ENCODE measurements at places on chromosomes 2 and 18.

DNA sequence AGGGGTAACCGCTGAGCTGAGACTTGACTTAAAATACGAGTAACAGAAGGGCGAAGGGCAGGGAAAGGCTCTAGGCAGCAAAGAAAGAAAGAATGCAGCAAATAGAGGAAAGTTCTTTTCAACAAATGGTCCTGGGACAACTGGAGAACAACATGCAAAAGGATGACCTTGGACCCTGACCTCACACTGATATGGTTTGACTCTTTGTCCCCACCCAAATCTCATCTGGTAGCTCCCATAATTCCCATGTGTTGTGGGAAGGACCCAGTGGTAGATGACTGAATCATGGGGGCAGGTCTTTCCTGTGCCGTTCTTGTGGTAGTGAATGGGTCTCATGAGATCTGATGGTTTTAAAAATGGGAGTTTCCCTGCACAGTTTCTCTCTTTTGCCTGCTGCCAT lies 33.9 kb downstream of the ST3GAL5 start:
- no peak for ATAC-seq

GRCh38 chr18:36697905-36698304 lies 130.9 kb downstream of the TPGS2 start:
- ATAC-seq: peak; percentile 48

- ATAC-seq: no peak
These were observed 237.4 kb upstream of the VRK2 start for GRCh38 chr2:57809230-57809629.

GRCh38 chr2:54430649-54431048 lies 25.5 kb upstream of the SPTBN1 start:
- ATAC-seq: no peak

GRCh38 chr2:42562474-42563144 lies 5.8 kb upstream of the MTA3 start:
- no peak for ATAC-seq

- no peak for ATAC-seq
These were observed 2.0 kb downstream of the HOXD3 start for GRCh38 chr2:176158855-176159662.

GRCh38 chr2:219244789-219245147 lies 476 bp downstream of the GLB1L start:
- ATAC-seq: no peak

GRCh38 chr2:127255146-127255545 lies 35.0 kb upstream of the CYP27C1 start:
- ATAC-seq: no peak

GRCh38 chr2:16639431-16639830 lies 26.2 kb downstream of the CYRIA start:
- no peak for ATAC-seq

DNA sequence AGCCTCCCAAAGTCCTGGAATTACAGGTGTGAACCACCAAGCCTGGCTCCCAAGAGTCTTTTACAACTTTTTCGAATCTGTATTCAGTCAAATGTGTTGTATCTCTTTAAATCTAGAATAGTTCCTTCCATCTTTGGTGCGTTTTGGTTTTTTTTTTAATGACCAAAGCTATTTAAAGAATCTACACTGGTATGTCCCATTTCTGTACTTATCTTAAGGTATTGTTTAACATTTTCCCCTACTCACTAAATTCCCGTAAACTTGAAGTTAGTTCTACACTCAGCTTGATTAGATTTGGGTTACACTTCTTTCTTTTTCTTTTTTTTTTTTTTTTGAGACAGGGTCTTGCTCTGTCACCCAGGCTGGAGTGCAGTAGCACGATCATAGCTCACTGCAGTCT lies 63.8 kb downstream of the TMEM237 start:
- no peak for ATAC-seq

GRCh38 chr2:38733300-38733971 lies 17.7 kb downstream of the SRSF7 start:
- no peak for ATAC-seq
